ENCODE measurements at places on chromosomes 1 and 21.

DNA sequence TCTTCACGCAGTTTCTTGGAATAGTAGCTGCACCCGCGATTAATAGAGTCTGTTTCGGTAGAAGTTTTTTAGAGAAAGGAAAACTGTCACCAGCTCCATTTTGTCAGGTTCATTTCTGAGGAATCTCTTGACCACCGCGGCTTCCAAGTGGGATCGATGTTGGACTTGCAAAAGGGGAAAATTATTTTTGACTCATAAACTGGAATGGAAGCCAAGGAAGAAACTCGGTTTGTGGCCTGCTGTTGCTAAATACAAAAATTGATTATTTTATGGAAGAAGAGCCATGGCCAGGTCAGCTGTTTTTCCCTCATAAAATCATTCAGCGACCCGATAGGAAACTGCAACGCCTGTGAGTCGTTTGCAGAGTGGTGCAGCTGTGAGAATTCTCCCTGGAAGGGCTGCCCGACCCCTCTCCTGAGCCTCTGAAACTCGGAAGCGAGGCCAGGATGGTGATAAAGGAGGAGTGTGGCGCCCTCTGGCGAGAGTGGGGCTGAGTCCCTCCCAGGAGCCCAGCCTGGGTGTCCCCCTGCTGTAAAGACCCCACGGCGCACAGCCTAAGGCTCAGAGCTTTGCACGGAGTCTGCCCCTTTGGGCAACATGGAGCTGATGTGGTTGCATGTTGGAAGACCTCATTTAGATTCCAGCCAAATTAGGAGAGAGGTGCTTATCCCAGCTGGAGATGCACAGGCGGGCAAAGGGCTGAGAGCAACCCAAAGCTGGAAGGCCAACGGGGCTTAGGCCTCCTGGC lies 83.6 kb upstream of the SLC25A33 start:
- DNase-seq, result peak; percentile 54

DNA sequence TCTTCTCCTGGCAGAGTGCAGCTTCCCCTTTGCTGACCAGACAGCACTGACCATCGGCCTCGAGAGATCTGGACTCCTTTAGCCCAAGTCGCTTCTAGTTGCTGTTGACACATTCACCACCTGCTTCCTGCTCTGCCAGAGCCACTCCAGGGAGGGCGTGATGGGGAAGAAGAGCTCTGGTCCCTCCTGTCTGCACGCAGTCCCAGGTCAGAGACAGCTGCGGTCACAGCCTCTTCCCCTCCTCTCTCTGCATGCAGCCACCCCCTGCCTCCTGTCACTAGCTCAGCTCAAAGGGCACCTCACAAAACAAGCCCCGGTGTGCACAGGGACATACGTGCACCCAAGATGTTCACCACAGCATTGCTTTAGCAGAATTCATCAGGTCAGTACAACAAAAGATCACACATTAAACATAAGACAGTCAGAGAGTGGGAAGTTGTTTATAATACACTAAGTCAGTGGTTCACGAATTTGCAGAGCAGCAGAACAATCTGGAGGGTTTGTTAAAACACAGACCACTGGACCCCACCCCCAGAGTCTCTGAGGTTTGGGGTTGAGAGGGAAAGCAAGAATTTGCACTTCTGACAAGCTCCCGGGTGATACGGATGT lies 132.9 kb downstream of the SYF2 start:
- peak; percentile 27 for DNase-seq

DNA sequence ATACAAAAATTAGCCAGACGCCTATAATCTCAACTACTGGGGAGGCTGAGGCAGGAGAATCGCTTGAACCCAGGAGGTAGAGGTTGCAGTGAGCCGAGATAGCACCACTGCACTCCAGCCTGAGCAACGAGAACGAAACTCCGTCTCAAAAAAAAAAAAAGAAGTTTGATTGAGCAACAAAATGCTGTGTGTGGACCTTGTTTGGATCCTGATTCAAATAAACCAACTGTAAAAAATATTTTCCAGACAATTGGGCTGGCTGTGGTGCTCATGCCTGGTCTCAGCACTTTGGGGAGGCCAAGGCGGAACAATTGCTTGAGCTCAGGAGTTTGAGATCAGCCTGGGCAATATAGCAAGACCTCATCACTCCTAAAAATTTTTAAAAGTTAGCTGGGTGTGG lies 16.8 kb downstream of the PTAFR start:
- DNase-seq, result no peak

DNA sequence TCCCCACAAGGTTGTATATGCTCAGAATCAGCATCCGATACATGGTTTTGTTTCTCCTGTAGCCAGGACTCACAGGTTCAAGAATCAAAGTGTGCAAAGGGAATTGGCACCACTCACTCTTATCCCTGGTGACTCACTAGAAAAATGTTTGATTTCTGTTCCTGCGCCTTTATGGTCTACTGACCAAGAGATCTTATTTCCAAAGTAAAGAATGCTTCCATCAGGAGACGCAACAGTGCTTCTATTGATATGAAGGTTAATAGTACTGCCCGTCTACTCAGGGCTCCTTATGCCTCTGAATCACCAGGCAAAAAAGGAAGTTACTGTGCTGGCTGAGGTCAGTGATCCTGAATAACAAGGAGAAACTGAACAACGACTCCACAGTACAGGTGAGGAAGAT lies 1392.0 kb upstream of the PRMT6 start:
- no peak for DNase-seq

DNA sequence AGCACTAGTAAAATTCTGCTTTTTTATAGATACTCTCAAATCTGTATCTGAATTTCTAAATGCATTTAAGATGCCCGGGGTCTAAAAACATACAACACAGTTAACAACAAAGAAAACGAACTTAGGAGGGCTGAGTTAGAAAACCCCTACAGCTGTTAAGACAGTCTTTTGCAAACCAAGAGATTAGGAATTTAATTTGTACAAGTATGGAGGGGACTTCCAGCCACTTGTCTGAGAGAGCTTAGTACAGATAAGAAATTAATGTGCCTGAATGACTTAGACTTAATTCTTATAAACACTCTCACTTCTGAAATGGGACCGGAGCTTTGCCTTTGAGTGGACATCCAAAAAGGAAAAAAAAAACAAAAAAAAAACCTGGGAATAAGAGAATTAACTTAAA lies 61.6 kb downstream of the SMYD3 start:
- DNase-seq, result no peak

GRCh38 chr1:178189814-178190213 lies 95.9 kb downstream of the RASAL2 start:
- no peak for DNase-seq

DNA sequence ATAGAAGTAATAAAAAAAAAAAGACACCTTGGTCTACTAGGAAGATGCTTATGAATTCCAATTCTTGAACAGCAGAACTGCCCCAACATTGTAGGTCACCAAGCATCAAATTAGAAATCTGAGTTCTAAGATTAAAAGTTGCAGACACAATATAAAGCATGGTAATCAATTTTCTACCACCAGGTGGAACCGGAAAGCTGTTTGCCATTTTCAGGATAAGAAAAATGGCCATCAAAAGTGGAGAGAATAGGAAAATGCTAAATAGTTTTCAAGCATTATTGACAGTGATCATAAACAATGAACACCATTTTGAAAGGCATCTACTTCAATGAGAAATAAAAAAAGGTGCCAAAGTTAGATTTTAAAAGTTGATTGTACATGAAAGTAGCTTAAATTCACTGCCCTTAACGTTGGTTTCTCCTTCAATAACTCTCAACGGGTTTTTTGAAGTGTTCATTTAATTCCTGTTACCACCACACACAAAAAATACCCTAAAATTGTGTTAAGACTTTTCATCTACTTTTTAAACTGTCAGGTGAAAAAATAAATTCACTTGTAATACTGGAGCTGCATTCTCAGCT lies 252.9 kb downstream of the KCNT2 start:
- no peak for DNase-seq
